ENCODE measurements at places on chromosomes 13 and 19.

GRCh38 chr13:37869756-37870488 lies at the start of gene TRPC4:
TSS of gene TRPC4 (minus strand) at chr13:37869772. CDS start at chr13:37783333, 86,439 bp downstream.
- no peak for DNase-seq

GRCh38 chr13:51194942-51195341 lies 27.3 kb upstream of the FAM124A start:
- peak; percentile 47 for DNase-seq

- DNase-seq, result no peak
Measured at GRCh38 chr13:54165581-54166215, 1137.1 kb downstream of the OLFM4 start.

GRCh38 chr13:44575741-44576350 lies at the start of gene TSC22D1:
TSS of gene TSC22D1 (minus strand) at chr13:44576330. CDS start at chr13:44576074, 256 bp downstream.
- no peak for DNase-seq

DNA sequence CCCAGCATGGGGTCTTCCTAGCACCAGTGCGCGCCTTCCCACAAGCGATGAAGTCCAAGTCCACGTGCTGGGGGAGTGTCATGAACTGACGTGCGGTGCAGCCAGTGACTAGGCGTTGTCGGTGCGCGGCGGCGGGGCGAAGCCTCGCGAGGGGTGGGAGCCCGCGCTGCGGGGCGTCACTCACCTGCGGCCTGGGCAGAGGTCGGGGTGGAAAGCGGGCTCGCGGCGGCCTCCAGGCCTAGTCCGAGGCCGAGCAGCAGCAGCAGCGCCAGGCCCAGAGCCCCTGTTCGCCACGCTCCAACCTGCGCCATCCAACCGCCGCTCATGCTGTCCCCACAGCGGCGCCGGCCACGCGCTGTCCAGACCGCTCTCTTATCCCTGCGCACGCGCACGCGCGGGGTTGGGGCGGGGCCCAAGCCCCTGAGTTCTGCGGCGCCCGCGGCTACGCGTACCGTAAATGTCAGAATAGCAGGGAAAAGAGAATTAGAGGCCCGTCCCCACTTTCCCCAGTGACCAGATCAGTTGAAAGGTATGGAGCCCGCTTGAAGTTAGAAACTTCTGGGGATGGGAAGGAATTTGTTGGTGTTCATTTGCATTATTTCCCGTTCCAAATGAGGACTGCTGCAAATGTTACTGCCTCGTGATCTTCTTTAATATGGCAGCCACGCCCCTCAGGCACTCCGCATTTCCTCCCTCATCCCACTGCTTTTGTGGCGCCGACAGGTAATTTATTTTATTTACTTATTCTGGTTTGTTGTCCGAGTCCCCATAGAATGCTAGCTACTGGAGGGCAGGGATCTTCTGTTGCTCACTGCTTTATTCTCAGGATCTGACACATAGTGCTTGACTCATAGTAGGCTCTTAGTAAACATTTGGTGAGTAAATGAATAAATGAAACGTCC lies at the start of gene CD320:
Gene CD320 (minus strand): TSS at position 394 of the 902 bp plus-strand sequence. CDS start 68 bp downstream, at position 326.
- peak; percentile 96 for DNase-seq
